ENCODE measurements at places on chromosomes 11 and 22.

DNA sequence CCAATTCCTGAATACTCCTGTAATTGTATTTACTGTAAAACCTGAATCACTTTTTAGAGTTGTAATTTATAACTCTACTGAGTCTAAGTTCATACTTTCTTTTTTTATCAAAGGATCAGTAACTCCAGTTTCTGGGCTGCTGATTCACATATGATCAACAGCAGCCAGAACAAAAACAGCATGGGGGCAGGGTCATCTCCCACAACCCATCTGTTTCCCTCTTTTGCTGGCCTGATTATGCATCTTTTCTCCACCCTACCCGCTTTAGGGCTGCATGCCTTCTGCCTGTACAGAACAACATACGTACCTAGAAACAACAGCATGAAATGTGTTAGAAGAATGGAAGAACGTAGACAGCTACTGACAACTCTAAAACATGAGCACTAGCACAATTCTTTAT is 76.0 kb downstream of the MRTFA start:
- DNase-seq = no peak

DNA sequence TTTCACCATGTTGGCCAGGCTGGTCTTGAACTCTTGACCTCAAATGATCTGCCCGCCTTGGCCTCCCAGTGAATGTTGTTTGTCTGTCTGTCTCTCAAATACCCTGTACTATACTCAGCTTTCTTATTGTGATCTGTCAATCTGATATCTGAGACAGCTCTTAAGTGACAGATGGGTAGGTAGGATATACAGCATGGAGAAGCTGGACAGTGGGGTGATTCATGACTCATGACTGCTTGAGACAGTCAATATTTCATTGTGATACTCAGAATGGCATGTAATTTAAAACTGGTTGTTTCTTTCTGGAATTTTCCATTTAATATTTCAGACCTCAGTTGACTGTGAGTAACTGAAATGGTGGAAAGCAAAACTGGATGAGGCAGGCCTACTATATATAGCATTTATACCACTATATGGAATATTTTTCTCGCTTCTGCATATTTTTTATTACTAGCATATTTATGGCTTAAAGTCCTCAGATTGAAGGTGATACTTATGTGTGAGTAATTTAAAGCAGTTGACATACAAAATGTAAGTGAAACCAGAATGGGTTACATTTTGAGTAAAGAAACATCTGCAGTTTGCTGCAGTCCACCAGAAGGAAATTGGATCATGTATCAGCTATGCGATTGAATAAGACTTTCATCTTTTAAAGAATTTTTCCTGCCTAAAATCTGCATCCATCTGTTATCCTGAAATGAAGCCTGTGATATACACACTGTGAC is 22.3 kb downstream of the ARHGAP42 start:
- no peak for DNase-seq

- no peak for DNase-seq
Measured at GRCh38 chr11:34154059-34154875, 48.8 kb downstream of the NAT10 start.

- DNase-seq = no peak
Measured at GRCh38 chr11:27290261-27291050, 72.6 kb downstream of the CCDC34 start.

GRCh38 chr11:8720352-8720751 is 37.8 kb downstream of the RPL27A start:
- no peak for DNase-seq

GRCh38 chr22:40363059-40363458 is 7.3 kb upstream of the SGSM3 start:
- DNase-seq = no peak

GRCh38 chr11:68214173-68215086 is 1.3 kb upstream of the KMT5B start:
- DNase-seq = peak; percentile 54

DNA sequence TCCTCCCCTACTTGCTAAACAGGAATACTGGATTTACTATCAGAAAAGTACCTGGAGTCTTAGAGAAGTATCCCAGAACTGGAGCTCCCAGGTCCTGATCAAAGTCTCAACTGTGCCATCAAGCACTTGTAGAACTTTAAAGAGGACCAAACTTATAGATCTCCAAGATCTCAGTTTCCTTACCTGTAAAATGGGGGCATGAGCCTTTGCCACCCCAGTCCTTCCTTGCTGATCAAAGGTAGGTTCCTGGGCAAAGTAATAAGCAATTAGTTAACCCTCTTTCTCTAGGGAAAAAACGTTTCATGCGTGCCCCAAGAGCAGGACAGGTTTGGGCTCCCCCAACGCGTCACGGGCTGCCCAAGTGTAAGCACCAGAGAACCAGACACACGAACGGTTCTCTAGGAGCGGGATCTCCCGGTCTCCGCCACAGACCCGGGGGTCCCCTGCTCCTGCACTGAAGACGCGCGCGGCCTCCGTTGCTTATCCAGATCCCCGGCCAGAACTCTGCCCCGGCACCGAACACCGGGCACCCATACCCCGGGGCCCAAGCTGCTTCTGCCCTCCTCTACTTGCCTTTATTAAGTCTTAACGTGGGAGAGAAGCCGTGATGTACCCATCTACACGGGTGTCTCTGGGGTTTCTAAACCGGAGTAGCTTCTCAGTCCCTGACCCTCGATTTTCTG is 505 bp downstream of the ZNF214 start:
- DNase-seq = no peak

GRCh38 chr11:23772081-23772480 is 724.8 kb upstream of the LUZP2 start:
- no peak for DNase-seq

DNA sequence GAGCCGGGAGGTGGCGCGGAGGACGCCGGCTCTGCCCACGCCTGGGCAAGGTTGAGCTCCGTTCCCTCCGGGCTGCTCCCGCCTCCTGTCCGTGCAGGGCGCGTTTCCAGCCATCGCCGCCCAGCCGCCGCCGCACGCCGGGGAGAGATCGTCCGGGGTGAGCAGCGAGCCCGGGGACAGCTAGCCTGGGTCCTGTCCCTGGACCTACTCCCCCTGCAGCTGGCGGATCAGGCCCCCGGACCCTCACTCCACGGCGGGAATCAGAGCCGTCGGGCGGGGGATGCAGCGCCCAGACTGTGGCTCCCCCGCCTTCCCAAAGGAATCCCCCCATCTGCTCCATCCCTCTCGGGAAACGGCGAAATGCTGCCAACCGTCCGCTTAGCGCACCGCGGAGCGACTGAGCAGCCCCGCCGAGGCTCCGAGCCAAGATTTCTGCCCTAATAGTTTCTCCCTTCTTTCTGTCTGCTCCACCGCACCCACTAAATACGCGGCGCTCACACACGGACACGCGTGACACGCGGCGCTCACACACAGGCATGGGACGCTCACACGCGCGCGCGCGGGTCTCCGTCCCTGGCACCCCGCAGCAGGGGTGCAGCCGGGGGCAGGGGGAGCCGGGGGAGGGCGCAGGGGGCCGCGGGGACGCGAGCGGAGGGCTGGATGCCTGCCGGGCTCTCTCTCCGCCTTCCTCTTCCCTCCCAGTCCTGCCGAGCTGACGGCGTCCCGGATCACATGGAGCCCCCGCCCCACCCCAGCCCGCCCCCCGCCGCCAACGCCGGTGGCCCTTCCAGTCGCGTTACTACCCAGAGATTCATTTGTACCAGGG is at the start of gene KCNJ5:
Gene KCNJ5 (plus strand): TSS at position 814 of the 826 bp plus-strand sequence. CDS start 19,918 bp downstream, outside the sequence.
- no peak for DNase-seq

DNA sequence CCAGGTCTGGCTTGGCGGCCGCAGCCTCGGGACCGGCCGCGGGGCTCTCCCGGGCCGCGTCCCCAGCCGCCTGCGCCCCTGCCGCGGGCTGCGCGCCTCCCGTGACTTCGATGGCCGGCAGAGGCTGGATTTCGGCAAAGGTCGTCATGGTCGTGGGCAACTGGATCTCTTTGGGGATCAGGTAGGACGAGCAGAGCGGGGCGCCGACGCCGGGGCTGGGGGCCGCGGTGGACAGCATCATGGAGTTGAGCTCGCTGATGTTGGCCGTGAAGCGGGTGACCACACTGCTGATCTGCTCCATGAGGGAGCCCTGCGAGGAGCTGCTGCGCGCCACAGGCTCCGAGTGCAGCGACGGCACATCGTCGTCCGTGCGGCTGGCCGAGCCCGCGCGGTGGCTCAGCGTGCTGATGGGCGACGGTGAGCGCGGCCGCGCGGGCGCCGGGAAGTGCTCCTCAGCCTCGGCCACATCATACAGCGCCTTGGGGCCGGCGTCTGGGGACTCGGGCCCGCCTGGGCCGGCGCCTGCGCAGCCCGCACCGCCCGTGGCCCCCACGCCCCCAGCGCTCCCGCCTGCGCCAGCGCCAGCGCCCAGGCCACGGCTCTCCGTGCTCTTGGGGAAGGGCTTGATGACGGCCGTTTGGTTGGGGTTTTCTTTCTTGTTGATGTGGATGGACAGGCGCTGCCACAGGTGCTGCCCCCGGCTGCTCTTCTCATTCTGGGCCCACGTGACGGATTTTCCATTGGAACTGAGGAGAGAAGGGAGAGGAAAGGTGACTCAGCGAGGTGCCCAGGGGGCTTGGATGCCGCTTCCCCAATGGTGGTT is 171.4 kb upstream of the CTSC start:
- DNase-seq = no peak

DNA sequence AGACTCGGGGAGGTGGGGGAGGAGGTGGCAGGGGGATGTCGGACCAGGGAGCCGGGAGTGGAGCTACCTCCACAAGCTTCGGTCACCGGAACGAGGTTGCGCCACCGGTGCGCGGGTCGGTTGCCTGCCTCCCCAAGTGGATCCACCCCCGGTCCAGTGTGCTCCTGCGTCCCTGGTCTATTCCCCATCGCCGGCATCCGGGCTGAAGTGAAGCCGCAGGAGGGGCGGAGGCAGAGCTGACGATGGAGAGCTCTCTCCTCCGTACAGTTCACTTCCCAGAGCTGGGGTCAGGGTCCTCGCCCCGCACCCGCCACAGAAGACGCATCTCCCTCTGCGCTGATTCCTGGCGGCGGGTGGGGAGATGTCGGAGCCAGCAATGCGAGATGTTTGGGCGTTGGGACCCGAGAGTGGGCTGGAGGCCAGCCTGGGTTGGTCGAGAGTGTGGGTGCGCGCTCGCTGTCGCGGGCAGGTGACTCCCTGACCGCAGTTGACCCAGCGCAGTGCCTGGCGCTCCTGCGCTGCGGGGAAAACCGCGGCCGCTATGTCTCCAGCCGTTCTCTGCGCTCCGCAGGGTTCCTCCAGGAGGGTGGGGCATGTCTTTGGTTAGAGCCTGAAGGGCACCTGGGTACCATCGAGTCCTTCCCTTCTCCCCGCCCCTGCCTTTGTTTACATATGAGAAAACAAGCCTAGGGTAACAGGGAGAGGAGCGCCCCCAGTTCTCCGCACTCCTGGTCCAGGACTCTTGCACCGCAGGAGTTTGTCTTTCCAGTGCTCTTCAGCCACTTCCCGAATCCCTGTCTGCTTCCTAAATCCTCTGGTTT is 1.7 kb downstream of the C11orf96 start:
- no peak for DNase-seq

GRCh38 chr11:78946945-78947902 is 372.6 kb upstream of the NARS2 start:
- DNase-seq = no peak

DNA sequence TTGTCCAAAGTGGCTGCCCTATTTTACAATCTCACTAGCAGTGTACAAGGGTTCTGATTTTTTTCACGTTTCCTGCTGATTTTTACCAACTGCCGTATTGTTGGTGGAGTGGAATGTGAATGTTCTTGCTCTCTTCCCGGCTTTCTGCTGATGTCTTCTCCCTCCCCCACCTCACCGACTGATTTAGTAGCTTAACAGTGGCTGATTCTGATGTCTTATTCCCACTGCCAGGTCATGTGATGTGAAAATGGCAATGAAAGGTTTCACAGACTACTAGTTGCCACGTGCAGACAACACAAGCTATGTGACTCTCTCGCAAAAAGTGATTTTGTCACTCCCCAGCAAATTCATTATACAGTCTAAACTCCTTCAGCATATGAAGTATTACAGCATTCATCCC is 17.3 kb upstream of the NEU3 start:
- no peak for DNase-seq

GRCh38 chr11:73295241-73295995 is 12.7 kb upstream of the ARHGEF17 start:
- peak; percentile 86 for DNase-seq

GRCh38 chr11:68927280-68928135 is 23.8 kb downstream of the IGHMBP2 start:
- no peak for DNase-seq

DNA sequence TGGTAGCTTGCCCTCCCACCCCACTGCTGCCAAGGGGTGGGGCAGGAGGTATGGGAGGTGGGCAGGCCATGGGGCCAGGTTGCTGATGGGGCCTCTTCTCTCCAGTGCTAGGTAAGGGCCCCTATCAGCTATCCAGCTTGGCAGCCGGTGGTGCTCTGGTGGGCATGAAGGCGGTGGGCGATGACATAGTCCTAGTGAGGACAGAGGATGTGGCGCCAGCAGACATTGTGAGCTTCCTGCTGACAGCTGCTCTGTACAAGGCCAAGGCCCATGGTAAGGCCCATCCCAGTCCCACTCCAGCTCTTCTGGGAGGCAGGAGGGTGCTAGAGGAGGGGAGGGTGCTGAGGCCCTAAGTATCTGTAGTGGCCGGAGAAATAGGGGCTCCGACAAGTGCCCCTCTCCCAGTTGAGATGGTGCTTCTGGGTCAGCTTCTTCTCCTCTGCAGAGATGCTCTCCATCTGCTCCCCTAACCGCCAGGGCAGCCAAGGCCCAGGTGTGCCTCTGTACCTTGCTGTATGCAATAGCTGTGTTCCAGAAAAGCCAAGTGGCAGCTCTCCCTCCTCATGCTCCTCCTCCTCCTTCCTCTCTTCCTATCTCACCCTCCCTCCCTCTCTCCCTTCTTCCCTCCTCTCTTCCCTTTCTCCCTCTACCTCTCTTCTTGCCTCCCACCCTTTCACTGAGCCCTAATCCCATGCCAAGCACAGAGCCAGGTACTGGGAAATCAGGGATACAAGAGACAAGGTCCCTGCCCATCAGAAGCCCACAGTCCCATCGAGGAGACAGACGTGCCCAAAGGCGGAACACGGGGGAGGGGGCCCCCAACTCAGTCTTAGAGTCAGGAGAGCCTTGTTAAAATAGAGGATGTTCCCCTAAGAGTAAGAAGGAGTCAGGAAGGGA is 55.3 kb downstream of the OTOG start:
- no peak for DNase-seq

DNA sequence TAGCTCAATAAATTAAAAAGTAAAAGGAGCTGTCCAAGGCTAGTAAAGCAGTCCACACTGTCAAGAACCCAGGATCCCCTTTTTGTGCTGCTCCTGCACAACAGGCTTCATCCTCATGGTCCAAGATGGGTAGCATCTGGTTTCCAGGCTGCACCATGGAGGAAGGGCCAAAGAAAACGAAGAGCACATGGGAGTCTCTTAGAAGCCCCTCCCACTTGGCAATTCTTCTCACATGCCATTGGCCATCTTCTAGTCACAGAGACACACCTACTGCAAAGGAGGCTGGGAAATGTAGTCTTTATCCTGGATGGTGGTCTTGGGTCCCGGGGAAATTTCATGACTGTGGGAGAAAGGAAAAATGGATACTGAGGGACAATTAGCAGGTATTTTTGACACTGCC is 37.8 kb downstream of the PRR5L start:
- DNase-seq = peak; percentile 10

- no peak for DNase-seq
Measured at GRCh38 chr11:122874991-122875390, 7.6 kb upstream of the JHY start.

Data from Caco-2 (cell line).